ENCODE measurements at places on chromosomes 4 and X.

DNA sequence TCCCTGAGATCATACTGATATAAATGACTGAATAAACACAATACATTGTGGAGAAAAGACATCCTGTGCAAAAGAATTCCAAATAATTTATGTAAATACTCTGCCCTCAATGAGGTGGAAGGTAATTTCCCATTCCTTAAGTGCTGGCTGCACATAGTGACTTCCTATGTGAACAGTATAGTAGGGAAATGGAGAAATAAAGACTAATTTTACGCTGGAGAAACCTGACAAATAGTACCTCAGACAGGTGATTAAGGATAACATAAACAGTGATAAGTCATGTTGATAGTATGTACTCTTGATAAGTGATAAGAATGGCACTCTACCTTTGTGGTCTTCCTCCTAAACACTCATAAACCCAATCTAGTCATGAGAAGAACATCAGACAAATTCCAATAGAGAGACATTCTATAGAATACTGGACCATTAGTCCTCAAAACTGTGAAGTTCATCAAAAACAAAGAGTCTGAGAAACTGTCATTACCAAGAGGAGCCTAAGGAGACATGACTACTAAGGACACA is 274.0 kb downstream of the CHIC1 start:
- no peak for ATAC-seq

DNA sequence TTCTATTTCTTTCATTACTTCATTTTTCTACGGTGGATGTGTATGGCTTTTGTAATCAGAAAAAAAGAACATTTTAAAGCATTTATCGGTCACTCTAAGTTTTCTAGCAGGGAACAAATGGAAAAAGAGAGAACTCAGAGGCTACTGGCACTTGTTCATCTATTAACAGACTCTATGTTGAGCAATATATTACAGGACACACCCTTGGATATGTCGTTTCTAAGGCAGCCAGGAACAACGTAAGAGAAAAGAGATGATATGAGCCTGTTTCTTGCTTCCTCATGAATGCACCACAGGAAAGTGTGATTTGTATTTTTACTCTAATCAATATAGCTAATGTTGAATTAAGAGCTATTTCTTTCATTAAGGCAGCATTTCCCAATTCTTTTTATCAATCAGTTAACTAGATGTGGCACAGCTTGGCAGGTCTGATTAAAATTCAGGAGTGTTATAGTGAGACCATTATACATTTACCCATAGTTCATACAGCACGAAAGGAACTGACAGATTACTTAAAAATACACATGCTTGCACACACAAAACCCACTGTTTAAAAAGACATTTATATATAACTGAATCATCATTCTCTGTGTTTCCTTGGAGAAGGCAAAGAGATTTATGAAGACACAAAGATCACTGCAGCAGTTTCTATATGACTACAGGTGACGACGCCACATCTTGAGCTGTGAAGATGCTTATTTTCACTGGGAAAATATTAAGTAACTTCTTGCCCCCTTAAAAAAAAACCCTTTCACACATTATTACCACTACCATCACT is 13.0 kb downstream of the RAB9B start:
- ATAC-seq, result no peak

DNA sequence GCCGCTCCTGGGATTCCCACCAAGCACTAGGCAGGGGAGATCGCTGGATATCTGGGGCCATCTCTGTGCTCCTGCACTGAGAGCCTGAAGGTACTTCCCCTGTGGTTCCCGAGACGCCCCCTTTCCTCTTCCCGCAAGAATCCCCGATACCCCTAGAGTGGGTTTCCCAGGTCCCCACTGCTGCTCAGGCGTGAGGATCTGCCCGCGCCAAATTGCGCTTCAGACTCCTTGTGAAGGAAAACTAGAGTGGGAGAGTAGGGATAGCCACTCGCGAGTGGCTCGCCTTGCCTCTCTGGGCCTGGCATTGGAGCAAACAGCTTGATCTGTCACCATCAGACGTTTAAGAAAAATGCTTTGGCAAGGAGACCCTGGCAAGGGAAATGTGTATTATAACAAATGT is 1.5 kb downstream of the IL1RAPL2 start:
- ATAC-seq, result no peak

GRCh38 chr4:29983890-29984289 is 736.3 kb upstream of the PCDH7 start:
- no peak for ATAC-seq

GRCh38 chr4:115972967-115973366 is 859.5 kb upstream of the NDST4 start:
- ATAC-seq, result no peak

GRCh38 chr4:23882976-23883531 is 6.8 kb downstream of the PPARGC1A start:
- no peak for ATAC-seq

- no peak for ATAC-seq
These were observed 541.4 kb downstream of the ADGRL3 start for GRCh38 chr4:61741327-61742096.

DNA sequence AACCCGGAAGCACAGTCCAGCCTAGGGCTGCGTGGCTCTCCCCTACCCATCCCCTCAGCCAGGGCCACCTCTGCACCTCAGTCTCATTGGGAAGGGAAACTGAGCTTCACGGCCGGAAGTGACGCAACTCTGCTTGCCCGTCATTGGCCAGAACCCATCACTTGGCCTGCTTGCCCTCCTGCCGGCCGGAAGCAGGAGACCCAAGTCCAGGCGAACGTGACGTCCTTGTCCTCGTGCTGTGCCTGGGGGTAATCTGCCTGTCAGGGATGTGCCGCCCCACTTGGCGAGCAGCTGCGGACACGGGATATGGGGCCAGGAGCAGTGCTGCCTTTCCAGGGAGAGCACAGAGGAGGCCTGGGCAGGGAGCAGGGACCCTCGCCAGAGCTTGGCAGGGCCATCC is 31.2 kb downstream of the ZFYVE28 start:
- ATAC-seq, result no peak

- ATAC-seq, result no peak
These were observed 216.7 kb downstream of the HS6ST2 start for GRCh38 chrX:132741689-132742088.

DNA sequence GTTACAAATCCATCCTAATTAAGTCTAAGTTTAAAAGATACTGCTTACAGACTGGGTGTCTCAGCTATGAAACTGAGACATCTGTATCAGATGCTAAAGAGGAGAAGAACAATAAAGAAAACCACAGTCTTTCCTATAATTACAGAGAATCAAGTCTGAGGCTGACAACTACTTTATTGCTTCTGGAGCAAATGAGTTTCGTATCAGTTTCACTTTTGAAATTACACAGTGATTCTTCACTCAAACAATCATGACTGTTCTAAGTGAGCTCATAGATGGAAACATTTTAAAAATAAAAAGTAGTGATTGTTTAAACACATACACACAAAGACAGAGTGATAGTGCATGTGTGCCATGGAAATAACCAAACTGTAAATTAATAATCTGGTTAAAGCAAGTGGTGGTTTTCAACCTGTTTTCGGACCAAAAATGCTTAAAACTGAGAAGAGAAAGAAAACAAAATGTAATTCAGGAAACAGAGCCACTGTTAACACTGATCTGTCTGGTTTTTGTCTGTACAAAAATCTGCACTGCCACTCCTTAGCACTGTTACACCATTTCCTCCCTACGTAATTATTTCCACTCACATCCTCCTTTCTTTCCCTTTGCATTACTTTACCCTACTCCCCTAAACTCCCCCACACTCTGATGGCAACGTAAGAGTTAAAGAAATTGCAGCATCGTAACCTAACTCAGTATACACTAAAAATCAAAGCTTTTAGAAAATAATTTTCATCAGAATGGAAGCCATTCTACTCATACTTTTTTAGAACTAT is 12.5 kb downstream of the RFC1 start:
- peak; percentile 87 for ATAC-seq

- no peak for ATAC-seq
These were observed 165.6 kb upstream of the HCCS start for GRCh38 chrX:10945498-10945897.

GRCh38 chr4:8639021-8639420 is 46.5 kb downstream of the CPZ start:
- no peak for ATAC-seq

- no peak for ATAC-seq
These were observed 29.3 kb downstream of the AFAP1 start for GRCh38 chr4:7910263-7910896.

- no peak for ATAC-seq
These were observed 179.2 kb downstream of the AASDH start for GRCh38 chr4:56208103-56208502.

- no peak for ATAC-seq
These were observed 2375.8 kb upstream of the TENM3 start for GRCh38 chr4:179867300-179867878.

DNA sequence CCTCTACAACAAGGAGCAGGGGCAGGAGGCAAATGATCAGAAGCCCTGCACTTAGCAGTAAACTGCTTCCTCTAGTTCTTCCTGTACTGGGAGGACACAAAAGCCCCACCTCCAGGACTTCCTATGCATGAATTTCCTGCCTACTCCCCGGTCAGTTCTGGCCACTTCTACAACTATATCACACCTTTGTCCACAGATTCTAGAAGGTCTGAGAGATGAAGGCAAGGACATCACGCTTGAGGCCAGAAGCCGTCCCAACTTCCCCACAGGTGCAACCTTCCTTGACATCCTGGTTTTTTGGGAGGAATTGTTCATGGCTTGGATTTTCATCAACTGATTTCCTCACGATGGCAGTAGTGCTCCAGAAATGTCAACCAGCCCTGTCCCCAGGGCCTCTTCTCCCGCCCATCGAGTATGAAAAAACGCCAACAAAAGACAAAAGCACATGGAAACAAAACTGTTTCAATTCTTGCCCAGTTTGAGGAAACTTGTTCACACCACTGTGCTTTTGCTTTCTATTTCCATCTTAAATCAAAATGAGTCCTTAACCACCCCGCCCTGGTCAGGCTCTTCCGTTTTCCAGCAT is 206.5 kb upstream of the STK26 start:
- ATAC-seq, result peak; percentile 37

DNA sequence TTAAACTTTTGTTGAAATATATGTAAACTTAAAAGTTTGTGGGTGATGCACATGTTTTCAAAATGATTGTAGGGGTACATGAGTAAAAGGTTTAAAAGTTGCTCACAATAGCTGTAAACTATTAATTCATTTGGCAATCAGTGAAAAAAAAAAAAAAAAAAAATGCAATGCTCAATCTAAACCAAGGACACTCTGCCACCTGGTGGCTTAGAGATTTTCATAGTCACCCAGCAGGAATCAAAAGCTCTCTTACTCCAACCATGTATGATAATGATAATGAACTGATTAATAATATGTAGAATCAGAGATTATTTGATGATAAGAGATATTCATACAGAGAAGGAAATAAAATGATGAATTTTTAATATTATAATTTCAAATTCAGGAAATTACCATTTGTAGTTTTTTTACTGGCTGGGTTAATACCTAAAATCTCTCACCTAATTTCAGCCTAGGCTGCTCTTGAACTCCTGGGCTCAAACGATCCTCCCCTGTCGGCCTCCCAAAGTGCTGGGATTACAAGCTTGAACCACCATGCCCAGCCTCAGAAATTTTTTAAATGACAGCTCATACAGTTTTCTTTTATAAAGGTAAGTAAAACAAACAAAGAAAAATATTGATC is 46.9 kb upstream of the SLC25A4 start:
- no peak for ATAC-seq

GRCh38 chr4:41058426-41058825 is 155.9 kb downstream of the APBB2 start:
- no peak for ATAC-seq

GRCh38 chr4:158496030-158496741 is 25.5 kb upstream of the RXFP1 start:
- ATAC-seq, result no peak

- ATAC-seq, result peak; percentile 20
These were observed 50.8 kb upstream of the NUDT10 start for GRCh38 chrX:51281758-51282318.

DNA sequence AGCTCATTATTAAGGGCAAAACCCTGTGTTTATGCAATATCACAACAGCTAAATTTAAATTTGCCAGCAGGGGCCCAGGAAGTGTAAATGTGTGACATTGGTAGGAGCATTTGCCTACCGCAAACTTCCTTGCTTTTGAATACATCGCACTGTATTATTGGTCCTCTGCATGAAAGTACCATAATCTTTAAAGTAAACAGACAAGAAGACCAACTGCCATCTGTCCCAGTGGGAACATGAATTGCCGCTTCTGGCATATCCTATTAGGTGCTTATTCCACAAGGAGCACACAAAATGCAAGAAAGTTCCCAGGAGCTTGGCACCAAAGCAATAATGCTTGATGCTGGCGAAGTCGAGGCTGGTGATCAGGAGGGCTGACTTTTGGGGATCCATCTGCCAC is 51.3 kb downstream of the SOD3 start:
- no peak for ATAC-seq

Data from activated CD4-positive, CD25-positive, alpha-beta regulatory T cell treated with anti-CD3 and anti-CD28 coated beads, Interleukin-2, amount 50 U/mL, for 24 hours (primary cell).